Stimulated activated CD8-positive, alpha-beta memory T cell treated with anti-CD3 and anti-CD28 coated beads, Interleukin-4, amount 100 ng/mL, for 1 hour (primary cell): ENCODE measurements at places on chromosomes 12 and 14.

DNA sequence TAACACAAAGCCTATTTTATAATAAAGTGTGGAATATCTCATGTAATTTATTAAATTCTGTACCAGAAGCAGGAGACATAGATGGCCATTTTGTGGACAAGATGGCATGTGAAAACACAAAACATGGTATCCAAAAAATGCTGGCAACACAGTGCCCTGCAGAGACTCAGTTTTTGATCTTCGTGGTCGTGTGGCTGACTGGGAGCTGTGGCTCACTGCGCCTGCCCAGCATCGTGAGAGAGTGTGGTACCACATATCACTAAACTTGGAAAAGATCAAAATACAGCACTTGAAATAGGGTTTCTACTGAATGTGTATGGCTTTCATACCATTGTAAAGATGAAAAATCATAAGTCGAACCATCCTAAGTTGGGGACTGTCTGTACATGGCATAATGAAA lies 43.0 kb upstream of the MANSC4 start:
- DNase-seq: no peak

DNA sequence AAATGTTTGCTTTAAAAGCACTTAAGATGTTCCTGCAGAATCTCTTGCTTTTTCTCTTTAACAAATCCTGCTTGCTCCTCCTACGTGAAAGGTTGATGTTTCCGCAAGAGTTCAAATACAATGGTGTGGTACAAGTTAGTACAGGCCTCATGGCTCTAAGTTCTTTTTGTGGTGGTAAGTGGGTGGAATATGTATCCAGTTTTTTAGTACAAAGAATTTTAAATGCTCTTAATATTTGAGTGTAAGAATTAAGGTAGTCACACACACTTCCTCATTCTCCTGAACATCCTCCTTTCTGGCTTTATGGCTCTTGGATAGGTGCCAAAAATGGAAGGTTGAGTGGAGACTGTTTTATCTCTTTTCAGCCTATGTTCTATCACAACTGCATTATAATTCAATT lies 1.8 kb downstream of the OTOGL start:
- no peak for DNase-seq

DNA sequence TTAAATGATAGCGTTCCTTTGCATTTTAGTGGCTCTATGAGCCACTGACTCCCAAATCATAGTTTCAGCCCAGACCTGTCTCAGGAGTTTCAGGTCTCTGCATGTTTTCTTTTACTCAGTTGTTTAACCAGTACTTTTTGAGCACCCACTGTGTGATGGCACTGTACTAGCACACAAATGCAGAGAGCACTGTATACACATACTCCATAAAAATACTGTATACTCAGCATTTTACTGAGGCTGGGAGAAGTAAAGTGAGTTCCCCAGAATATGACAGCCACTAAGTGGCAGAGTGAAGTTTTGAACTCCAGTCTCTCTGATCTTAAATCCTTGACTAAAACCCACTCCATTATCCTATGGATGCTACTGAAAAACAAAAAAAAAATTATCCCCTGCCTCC lies 76.0 kb upstream of the HSPB8 start:
- DNase-seq: no peak

- no peak for DNase-seq
These were observed 618.6 kb downstream of the AACS start for GRCh38 chr12:125683748-125684381.

- DNase-seq: no peak
These were observed 17.2 kb upstream of the CCER1 start for GRCh38 chr12:90972226-90972625.

- DNase-seq: no peak
These were observed 208.3 kb downstream of the LRIG3 start for GRCh38 chr12:58711974-58712373.

GRCh38 chr14:68247274-68247673 lies 427.7 kb downstream of the RAD51B start:
- no peak for DNase-seq

DNA sequence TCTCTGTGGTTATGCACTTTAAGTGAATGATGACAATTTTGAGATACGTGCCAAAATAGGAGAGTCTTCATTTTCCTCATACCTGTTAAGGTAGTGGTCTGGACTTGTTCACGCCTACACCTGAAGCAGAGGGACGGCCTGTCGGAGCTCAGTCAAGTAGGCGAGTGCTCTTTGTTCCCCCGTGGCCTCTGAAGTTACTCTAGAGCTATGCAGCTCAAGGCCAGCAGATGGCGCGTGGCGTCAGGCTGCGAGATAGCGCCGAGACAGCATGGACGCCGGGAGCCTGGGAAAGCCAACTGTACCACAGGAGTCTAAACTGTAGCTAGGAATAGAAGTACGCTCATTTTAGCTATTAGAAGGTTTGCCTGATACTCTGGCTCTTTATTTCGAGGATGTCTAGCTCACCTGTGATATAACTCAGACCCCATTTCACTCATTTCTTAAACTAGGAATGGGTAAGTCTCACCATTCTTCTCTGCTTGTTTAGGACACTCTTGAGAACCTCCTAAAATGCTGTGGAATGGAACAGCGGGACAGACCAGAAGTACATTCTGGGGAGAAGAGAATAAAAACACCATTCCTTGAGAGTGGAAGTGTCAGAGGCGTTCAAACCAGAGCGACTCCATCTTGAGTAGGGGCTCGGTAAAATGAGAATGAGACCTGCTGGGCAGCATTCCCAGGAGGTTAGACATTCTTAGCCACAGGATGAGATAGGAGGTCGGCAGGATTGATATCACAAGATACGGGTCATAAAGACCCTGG lies 267.4 kb upstream of the HMGA2 start:
- peak; percentile 1 for DNase-seq

DNA sequence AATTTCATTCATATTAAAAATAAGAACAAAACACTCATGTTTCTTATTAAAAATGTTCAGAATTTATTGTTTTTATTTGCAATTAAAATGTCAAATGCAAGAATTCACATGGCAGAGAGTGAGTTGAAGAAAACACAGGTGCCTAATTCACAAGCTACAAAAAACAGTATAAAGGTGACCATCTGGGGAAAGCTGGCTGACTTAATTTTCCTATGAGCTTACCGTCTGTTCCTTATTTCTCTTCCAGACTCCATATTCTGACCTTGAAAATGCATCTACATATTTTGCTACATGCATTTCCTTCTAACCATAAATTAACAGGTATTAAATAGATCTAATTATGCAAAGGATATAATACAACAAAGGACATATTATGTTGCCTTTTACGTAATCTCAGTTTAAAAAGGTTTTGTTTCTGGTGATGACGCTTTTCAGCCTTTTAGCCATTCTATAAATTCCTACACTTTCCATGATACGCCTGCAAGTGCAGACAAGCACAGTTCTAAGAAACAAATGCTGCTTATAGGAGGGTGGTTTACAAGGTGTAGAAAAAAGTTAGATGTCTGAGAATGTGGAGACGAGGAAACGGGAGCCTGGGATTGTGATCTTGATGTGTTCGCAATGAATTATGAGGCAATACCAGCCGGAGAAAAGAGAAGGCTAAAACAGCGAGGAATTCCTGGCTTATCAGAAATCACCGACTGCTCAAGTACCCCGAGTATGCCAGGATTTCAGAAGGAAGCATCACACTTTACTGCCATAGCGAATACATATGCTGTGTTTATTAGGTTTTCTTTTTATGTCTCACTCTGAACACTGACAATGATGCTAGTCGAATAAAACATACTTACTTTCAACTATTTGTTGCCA lies 24.6 kb downstream of the LIN7A start:
- DNase-seq: no peak

GRCh38 chr14:24081739-24082211 lies 10.4 kb downstream of the CPNE6 start:
- DNase-seq: no peak

DNA sequence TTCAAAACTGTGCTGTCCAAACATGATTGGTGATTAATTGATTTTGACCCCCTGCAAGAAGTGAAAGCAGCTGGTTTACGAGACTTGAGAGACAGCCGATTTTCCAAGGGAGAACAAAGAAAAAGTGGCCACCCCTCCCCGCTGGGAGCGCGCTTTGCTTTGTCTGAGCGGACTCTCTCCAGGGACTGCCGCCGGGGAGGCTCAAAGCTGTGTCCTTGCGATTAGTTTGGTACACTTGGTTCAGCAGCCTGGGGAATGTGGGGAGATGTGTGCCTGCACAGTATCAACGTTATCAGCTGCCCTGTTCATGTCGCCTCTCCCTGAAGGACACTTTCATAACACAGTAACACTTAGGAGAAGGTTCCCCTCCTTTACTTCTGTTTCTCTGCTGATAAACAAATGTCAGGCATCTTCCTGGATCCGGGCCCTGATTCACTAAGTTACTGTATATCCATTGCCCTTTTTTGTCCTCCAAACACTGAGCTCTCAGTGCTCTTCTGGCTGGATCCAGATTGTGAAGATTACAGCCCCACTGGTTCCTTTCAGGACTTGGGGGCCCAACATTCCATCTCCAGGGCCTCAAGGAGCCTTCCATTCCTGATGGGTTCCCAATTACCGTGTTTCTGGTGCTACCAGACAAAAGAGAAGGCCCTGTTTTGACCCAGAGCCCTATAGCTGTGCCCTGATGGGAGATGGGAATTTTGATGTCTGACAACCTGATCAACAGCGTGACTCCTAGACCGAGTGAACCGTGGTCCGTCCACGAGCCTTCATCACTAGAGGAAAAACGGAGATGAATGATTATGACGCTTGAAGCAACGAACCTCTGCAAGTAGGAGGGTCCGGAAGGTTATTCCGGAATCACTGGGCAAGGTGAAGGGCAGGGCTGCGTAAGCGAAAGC lies 31.7 kb upstream of the TUBA1C start:
- no peak for DNase-seq
